ENCODE measurements at places on chromosomes 5 and 9.

DNA sequence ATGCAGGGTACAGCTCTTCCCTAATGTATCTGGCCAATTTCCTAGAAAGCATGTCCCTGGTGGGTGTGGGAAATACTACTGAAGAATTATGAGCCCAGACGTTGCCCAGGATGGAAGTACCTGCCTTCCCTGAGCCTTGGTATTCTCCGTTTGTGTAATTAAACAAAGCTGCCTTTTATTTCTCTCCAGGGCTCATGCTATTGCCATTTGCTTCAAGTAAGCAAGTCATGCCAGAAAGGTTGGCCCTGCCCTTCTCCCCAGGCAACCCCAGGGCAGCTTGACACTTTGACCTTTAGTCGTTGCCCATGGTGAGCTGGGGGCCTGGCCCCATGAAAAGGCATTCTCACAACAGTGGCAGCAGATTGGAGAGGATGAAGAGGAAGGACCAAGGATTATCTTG, 4.4 kb downstream of the COL27A1 start:
- H3K27ac ChIP-seq = no peak overlapping the region
- H3K36me3 ChIP-seq = peaks cover 5% of the 10 kb centered on the region
- H3K4me3 ChIP-seq = no peak overlapping the region
- H3K27me3 ChIP-seq = peaks cover 9% of the 10 kb centered on the region

- H3K27me3 ChIP-seq = peaks cover 62% of the 10 kb centered on the region
- H3K4me1 ChIP-seq = peaks cover 16% of the 10 kb centered on the region
- H3K27ac ChIP-seq = no peak overlapping the region
- H3K36me3 ChIP-seq = peaks cover 7% of the 10 kb centered on the region
- H3K4me3 ChIP-seq = peak overlapping the region; percentile 90
- DNase-seq = peak; percentile 28
Measured at GRCh38 chr9:84668196-84669012, 1.1 kb upstream of the NTRK2 start.

GRCh38 chr5:30600892-30601291, 592.6 kb upstream of the CDH6 start:
- H3K4me3 ChIP-seq = no peak overlapping the region
- no peaks in the 10 kb centered on the region for H3K36me3 ChIP-seq
- DNase-seq = no peak
- H3K27me3 ChIP-seq = no peaks in the 10 kb centered on the region
- H3K4me1 ChIP-seq = no peaks in the 10 kb centered on the region
- no peak overlapping the region for H3K27ac ChIP-seq

DNA sequence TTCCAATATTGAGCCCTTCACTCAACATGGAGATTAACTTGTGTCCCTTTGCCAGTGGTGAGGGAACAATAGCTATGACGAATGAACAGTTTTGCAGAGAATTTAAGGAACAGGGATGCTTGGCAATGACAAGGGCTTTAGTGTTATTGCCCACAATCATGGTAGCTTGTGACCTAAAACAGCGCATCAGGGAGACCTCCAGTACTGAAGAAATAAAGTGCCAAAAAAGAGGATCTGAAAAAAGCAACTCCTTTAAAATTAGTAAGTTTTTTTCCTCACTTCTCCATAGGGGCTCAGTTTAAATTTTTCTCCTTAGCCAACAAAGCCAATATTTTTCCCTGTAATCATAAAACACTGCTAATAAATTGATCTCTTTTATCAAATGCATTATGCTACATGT, 41.8 kb upstream of the PAM start:
- no peak overlapping the region for H3K27ac ChIP-seq
- peaks cover 20% of the 10 kb centered on the region for H3K27me3 ChIP-seq
- H3K4me1 ChIP-seq = no peaks in the 10 kb centered on the region
- no peaks in the 10 kb centered on the region for H3K36me3 ChIP-seq

GRCh38 chr5:93755716-93756115, 14.3 kb upstream of the POU5F2 start:
- H3K4me3 ChIP-seq = no peak overlapping the region
- H3K4me1 ChIP-seq = peaks cover 8% of the 10 kb centered on the region
- H3K27ac ChIP-seq = no peak overlapping the region

GRCh38 chr9:125969868-125970267, 222.7 kb downstream of the PBX3 start:
- H3K27ac ChIP-seq = no peak overlapping the region
- H3K36me3 ChIP-seq = no peaks in the 10 kb centered on the region
- H3K27me3 ChIP-seq = no peaks in the 10 kb centered on the region
- no peak for DNase-seq

DNA sequence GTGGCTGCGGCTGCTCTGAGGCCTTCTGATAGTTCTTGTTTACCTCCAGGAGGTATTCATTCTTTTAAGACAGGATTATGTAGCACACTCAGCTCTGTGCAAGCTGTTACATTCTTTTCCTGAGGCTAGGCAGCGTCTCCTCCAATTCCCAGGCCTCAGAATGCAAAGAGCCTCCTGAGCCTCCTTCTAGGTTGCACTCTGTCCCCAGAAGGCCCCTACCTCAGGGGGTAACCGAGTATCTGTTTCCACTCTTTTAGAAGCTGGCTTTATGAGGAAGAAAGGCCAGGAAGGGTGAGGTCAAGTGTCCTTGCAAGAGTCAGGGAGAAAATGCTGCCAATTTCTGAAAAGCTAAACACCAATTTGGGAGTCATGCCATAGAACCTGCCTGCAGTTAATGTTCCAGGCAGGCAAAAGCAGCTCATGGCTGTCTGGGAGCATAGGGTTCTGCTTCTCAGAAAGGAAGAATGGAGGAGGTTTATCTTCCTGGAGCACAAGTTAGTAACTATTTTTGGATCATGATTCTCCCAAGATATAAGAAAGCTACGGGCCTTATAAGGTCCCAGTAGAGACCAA, 178.9 kb downstream of the SEMA6A start:
- H3K36me3 ChIP-seq = peaks cover 3% of the 10 kb centered on the region
- no peak for DNase-seq
- no peak overlapping the region for H3K4me3 ChIP-seq
- H3K27me3 ChIP-seq = no peaks in the 10 kb centered on the region

- no peak for DNase-seq
- H3K27ac ChIP-seq = no peak overlapping the region
- H3K36me3 ChIP-seq = no peaks in the 10 kb centered on the region
- H3K4me1 ChIP-seq = no peaks in the 10 kb centered on the region
Measured at GRCh38 chr9:108166519-108166918, 677.0 kb upstream of the KLF4 start.

DNA sequence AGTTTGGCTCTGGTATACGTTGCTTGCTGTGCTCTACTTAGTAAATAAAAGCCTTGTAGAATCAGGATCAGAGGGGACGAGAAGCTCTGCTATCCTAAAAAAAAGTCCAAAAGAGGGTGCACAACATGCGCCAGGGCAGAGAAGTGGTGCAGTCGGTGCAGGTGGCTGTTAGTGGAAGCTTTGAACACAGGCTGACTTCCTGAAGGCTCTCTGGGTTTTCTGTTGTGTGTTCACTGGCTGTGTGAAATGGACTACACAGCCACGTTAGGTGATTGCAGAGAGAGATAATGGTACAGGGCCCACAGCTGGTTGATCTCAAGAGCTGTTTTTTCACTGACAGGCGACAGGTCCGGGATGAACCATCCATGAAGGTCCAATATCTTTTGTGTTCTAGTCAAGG, 167.4 kb downstream of the TMEM167A start:
- peaks cover 2% of the 10 kb centered on the region for H3K4me1 ChIP-seq
- H3K4me3 ChIP-seq = no peak overlapping the region
- peaks cover 2% of the 10 kb centered on the region for H3K36me3 ChIP-seq
- no peak for DNase-seq
- peaks cover 6% of the 10 kb centered on the region for H3K27me3 ChIP-seq

DNA sequence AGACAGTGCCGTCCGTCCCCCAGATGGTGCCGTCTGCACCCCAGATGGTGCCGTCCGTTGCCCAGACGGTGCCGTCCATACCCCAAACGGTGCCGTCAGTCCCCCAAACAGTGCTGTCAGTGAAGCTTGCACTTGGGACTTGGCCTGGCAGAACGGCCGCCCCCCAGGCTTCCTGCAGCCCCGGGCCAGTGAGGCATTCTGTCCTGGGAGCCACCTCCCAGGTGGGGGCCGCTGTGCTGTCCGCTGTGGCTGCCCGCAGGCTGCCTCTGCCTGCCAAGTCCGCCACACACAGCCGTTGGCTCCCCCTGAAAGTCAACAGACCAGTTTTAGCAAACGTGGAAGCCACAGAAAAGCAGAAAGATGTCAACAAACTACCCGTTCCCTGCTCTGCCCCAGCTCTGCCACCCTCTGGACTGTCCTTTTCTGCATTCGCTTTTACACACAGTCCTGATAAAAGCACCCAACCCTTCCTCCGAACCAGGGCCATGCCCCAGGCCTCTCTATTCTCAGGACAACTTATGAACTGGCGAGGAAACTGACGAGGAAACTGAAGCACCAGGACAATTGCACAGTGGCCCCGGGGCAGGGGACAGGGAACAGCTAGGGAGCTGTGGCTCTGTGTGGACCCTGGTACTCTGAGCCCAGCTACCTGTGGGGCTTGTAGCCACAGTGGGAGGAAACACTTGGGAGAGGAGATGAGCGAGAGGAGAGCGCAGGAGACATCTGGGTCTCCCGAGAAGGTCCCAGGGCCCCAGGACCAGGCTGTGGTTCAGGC, 39.6 kb upstream of the RXRA start:
- no peaks in the 10 kb centered on the region for H3K36me3 ChIP-seq
- H3K27me3 ChIP-seq = peaks cover 25% of the 10 kb centered on the region
- DNase-seq = no peak

DNA sequence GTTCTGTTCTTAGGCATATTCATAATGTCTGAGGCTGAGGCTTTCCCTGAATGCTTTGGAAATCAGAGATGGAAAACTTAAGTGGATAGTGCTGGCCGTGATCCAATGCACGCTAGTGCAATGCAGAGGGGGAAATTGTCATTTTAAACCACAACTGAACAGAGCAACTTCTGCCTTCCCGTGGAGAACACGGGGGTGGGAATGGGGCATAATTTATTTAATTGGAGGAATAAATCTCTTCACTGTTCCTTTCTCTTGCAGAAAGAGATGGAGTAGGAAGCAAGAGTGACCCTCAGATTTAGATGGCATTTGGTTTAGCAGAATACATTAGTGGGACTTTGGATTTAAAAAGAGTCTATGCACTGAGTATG, 22.9 kb upstream of the NREP start:
- H3K27ac ChIP-seq = no peak overlapping the region
- H3K27me3 ChIP-seq = peaks cover 38% of the 10 kb centered on the region
- DNase-seq = no peak
- H3K4me3 ChIP-seq = no peak overlapping the region
- no peaks in the 10 kb centered on the region for H3K36me3 ChIP-seq

- no peak for DNase-seq
- H3K27me3 ChIP-seq = peaks cover 53% of the 10 kb centered on the region
- H3K27ac ChIP-seq = no peak overlapping the region
- peaks cover 7% of the 10 kb centered on the region for H3K36me3 ChIP-seq
- H3K4me3 ChIP-seq = no peak overlapping the region
Measured at GRCh38 chr9:93865245-93865644, 89.9 kb downstream of the BARX1 start.

DNA sequence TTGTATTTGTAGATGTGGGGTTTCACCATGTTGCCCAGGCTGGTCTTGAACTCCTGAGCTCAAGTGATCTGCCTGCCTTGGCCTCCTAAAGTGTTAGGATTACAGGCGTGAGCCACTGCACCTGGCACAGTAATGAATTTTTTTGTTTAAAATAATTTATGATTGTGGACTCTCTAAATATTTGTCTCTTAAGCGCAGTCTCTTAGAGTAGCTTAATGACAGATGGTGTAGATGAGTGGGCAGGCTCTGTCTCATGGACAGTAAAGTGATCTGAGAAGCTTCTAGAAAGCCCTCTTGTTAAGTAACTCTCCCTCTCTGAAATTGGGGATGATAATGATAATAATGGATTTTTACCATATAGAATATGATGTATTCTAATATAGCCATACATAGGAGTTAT, 47.5 kb upstream of the KIAA1958 start:
- H3K4me3 ChIP-seq = no peak overlapping the region
- H3K27ac ChIP-seq = no peak overlapping the region
- H3K4me1 ChIP-seq = peaks cover 4% of the 10 kb centered on the region

DNA sequence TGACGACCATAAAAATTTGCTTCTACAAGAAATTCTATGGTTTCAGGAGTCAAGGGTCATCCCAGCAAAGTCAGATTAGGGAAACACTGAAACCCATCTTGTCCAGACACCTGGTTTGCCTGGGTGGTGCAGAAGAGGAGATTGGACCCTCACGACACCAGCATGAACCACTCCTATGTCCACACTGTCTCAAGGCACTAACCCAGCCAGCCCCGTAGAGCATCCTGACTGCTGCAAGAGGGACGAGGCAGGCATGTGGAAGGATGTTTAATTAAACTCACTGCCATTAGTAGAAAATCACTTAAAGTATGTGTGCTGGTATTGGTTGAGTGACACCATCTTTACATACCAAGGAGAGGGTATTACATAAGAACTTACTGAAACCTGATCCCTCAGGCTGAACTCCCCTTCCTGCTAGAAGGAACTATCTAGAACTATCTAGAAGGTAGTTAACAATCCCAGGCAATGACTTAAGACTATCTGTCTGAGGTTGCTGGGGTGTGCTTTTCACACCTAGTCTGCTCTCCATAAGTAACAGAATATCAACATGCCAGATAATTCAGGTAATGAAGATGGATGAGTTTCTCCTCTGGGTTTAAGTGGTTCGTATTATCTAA, 93.6 kb downstream of the SEMA6A start:
- H3K4me1 ChIP-seq = no peaks in the 10 kb centered on the region
- no peak overlapping the region for H3K27ac ChIP-seq
- H3K36me3 ChIP-seq = peaks cover 2% of the 10 kb centered on the region
- no peak overlapping the region for H3K4me3 ChIP-seq
- DNase-seq = no peak
- no peaks in the 10 kb centered on the region for H3K27me3 ChIP-seq

DNA sequence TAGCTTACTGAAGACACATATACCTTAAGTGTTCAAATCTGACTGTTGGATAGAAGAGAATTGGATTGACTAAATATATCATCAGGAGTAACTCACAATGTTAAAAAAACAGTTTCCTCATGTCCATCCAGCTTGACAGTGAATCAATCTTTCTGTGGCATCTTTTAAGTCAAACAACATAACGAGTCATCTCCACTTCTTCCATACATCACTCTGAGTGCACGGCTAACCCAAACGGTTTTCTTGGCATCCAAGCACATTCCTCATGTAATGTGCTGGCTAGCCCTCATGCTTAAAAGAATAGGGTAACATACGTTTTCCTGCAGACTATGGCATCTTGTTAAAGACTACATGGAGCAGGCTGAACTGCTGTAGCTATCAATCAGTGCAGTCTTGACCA, 291.5 kb upstream of the TRPC7 start:
- no peaks in the 10 kb centered on the region for H3K27me3 ChIP-seq
- H3K4me1 ChIP-seq = no peaks in the 10 kb centered on the region
- H3K36me3 ChIP-seq = no peaks in the 10 kb centered on the region
- no peak overlapping the region for H3K4me3 ChIP-seq
- DNase-seq = no peak

GRCh38 chr9:137456864-137457405, 2.2 kb downstream of the NSMF start:
- H3K36me3 ChIP-seq = no peaks in the 10 kb centered on the region
- H3K4me1 ChIP-seq = peaks cover 14% of the 10 kb centered on the region
- no peaks in the 10 kb centered on the region for H3K27me3 ChIP-seq
- peak overlapping the region; percentile 27 for H3K27ac ChIP-seq

GRCh38 chr9:757246-757881, 84.1 kb upstream of the DMRT1 start:
- DNase-seq = no peak
- no peak overlapping the region for H3K4me3 ChIP-seq
- peaks cover 14% of the 10 kb centered on the region for H3K27me3 ChIP-seq
- H3K4me1 ChIP-seq = peaks cover 3% of the 10 kb centered on the region
- no peak overlapping the region for H3K27ac ChIP-seq
- H3K36me3 ChIP-seq = no peaks in the 10 kb centered on the region

All from T-helper 17 cell (primary cell).